ENCODE measurements at places on chromosomes 3 and 15. TPM values are rescaled to one million over a fixed set of nuclear protein-coding genes. Genes with fewer than 3 reads are reported as not detected.

The GRK7 gene
- total RNA-seq: not detected

The PPP1R2 gene
- total RNA-seq: 29.7 TPM

The TMEM40 gene
- total RNA-seq: not detected

The GOLGA8G gene
- not detected for total RNA-seq

The ERC2 gene
- 48.3 TPM for total RNA-seq

The HRG gene
- total RNA-seq: not detected

The VPS33B gene
- 31.7 TPM for total RNA-seq

The RLBP1 gene
- not detected for total RNA-seq

The FRMD4B gene
- total RNA-seq: 3.9 TPM

The TWF2 gene
- total RNA-seq: 45.5 TPM

The GATM gene
- 51.2 TPM for total RNA-seq

The ACOX2 gene
- 0.59 TPM for total RNA-seq

The SPRED1 gene
- total RNA-seq: 2.4 TPM

The GJD2 gene
- total RNA-seq: 3.3 TPM

The LEO1 gene
- 22.7 TPM for total RNA-seq

The LYZL4 gene
- not detected for total RNA-seq

The FES gene
- total RNA-seq: 3.3 TPM

The RPP14 gene
- 18.4 TPM for total RNA-seq

The FSTL1 gene
- total RNA-seq: 206 TPM

The BTLA gene
- total RNA-seq: not detected

The CYP1A1 gene
- 0.27 TPM for total RNA-seq

The CLDN16 gene
- not detected for total RNA-seq

The XIRP1 gene
- total RNA-seq: 0.34 TPM

The CCDC9B gene
- total RNA-seq: 0.49 TPM

The P2RY1 gene
- 0.51 TPM for total RNA-seq

The ANKUB1 gene
- not detected for total RNA-seq

The PTX3 gene
- total RNA-seq: 2.4 TPM

The AGTR1 gene
- total RNA-seq: not detected

The SAMMSON gene
- not detected for total RNA-seq

The MESP2 gene
- total RNA-seq: not detected

The GOLGA8S gene
- not detected for total RNA-seq

The PLIN1 gene
- total RNA-seq: not detected

The FAM43A gene
- 21.6 TPM for total RNA-seq

The TUSC7 gene
- total RNA-seq: not detected

The SLC51B gene
- not detected for total RNA-seq

The MORC1 gene
- total RNA-seq: not detected

All from glutamatergic neuron (in vitro differentiated cells).